CD4-positive, alpha-beta T cell (primary cell): ENCODE measurements at places on chromosomes 6 and 20.

- peak; percentile 26 for DNase-seq
Measured at GRCh38 chr20:44959638-44960102, 527 bp downstream of the TOMM34 start.

- no peak for DNase-seq
Measured at GRCh38 chr20:49821870-49822331, 9.3 kb downstream of the SLC9A8 start.

GRCh38 chr6:3019065-3019464, 19.4 kb downstream of the NQO2 start:
- no peak for DNase-seq

DNA sequence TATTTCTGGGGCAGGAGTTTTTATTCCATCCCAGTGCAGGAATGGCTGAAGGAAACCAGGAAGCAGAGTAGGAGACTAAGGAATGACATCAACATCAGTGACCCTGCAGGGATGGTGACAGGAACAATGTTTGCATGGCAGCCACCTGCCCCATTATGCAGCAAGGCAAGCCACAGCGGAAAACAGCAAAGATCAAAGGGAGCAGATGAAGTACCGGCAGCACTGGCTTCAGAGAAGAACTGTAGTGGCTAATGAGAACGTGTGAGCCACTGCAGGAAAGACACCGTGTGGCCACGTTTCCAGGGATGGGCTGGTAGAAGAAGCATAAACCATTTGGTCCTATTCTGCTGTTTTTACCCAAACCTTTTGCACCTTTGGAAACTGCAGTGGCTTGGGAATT, 52.9 kb upstream of the TAB2 start:
- DNase-seq = peak; percentile 27

DNA sequence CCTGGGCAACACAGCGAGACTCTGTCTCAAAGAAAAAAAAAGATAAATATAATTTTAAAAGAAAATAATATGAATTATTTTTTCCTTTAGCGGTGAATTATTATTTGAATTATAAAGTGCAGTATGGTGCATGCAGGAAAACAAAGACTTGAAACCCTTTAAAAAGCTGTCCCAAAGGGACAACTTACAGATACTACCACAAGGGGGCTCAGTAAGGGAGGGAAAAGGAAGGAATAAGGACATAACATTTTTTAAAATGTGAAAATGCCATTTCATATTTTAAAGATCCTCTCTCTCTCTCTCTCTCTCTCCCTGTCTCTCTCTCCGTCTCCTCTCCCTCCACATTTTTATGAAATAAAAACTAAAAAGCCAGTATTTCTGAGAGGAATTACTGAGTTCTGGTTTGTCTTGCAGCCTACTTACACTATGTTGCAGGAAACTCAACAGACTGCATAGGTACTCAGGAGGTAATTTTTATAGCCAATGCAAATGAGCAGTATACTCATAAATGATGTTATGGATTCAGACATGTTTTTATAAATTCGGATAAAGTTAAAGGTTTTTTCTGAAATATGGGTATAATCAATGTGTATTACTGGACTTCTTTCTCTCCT, 455.0 kb upstream of the GJE1 start:
- no peak for DNase-seq

- DNase-seq = peak; percentile 64
Measured at GRCh38 chr6:42366011-42366705, 85.6 kb downstream of the TRERF1 start.

GRCh38 chr20:63291811-63292210, 1.2 kb upstream of the COL20A1 start:
- DNase-seq = no peak

DNA sequence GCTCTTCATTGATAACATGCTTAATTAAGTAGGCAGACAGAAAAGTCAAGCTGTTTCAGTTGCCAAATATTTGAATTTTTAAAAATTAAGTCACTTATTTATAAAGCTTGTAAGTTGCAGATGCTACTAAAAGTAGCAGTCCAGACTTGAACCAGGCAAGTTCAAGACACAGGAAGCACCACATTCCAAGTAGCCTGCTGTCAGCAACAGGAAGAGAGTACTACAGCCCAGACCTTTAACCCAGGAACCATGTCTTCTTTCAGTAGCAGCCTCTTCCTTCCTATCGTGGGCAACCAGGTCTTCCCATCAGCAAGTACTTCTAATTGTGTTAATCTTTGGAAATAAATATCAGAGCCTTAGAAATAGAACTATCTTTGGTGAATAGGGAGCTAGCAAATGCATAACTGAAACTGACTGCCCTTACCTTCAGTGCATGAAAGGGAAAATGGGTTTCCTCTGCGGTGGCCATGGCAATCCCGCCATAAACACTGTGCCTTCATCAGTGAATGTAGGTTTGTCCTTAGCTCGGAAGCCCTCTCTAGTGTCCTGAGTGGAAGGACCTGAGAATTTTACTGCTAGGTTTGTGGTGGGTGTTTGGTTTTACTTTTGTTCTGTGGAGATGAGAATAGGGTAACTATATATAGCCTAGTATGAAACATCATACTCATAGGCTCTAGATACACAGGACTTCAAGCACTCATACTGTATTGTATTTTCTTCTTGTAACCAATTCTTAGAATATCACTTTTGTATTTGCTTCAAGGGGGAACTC, 95.6 kb downstream of the SYCP2 start:
- no peak for DNase-seq

GRCh38 chr6:20873425-20874190, 339.4 kb downstream of the CDKAL1 start:
- no peak for DNase-seq

DNA sequence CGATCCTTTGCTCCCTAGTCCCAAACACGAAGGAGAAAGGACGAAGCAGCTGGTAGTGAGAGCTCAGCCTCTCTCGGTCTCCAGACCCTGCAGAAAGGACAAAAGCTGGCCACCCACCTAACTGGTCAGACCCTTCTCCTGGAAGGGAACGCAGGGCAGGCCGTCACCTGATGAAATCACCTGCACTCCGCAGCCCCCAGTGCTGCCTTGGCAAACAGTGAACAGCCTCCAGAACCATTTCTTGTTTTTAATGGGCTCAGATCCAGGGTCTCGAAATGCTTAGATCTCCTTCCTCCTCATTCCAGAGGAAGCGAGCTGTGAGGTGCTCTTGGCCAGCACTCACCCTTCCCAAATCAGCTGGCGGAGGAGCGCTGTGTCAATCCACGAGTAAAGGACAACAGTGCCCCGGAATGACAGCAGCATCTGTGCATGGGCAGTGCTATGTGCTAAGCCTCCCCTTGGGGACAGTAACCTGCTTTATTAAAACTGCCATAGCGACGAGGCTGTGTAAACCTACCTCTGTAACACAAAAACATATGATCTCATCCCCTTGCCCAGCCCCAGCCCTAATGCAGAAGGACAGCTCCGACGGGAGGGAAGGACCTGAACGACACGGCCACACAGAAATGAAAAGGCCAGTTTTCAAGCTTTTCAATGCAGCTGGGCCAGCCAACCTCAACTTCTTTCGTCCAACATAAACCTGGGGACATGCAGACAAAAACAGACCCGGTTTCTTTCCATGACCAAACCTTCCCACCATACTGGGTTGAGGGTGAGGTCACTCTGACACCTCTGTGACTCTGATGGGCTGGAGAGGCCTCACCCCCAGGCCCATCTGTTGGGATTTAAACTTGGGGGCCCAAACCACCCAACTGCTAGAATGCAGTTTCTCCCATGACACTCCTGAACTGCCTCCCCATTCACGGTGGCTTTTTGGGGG, 43.3 kb downstream of the SULF2 start:
- no peak for DNase-seq

DNA sequence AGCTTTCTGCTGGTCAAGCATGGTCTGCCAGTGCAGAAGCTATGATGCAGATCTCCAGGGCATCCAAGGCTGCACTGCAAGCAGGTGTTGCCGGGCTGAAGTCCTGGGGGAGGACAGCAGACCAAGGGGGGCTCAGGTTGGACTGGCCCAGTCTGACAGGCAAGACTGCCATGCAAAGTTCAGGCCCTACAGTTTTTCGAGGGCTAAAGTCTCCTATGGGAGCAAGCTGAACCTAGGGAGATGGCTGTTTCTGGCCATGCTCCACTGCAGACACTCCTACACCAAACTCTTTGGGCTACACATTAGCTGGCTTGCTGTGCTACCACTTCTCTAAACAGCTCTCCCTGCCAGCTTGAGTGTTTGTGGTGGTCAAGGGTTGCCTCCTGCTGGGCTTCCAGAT, 130.0 kb upstream of the SYNCRIP start:
- DNase-seq = no peak

DNA sequence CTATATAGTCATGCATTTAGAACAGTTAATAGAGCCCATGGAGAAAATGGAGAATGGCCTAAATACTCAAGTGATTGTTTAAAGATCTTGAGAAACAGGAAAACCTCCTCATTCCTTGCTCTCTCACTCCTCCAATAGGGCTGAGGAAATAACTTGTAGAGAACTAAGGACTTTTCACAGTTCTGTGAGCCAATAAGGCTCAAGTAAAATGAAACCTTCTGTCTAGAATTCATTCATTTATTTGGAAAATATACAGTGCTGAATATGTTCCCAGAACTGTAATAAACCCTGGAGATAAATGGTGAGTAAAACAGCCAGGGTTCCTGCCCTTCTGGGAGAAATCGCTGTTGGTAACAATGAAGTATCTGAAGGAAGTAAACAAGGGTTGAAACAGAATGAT, 35.3 kb downstream of the ELOVL2 start:
- no peak for DNase-seq

DNA sequence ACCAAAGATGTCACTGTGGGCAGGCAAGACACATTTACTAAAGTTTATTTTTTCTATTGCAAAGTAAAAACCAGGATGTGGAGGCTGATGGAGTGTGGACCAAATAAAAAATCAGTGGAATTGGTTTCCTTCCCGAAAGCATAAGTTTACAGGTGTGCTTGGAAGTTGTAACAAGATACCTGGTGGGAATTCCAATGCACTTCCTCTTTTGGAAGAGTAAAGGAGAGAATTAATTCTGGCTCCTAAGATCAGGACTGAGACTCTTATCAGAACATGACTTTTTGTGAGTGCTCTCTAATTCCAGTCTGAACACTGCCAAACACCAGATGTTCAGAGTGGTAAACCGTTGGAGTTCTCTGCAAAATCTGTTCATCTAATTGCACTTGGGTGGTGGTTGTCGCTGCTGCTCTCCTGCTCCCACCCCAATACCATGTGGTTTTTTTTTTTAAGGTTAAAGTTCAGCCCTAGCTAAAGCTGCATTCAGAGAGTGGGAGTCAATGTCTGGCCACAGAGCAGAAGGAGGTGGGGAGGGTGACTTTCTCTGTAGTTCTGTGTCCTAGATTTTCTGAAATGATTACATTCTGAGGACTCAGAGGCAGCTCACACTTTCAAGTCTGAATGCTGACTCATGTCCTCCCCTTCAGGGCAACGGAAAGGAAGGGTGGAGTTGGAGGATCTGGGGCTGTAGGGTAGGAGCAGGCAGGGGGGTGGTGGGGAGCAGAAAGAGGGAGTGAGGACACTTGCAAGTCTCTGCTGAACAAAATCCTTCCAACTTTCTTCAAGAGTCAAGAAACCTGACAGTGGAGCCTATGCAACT, 275.8 kb upstream of the PRDM1 start:
- DNase-seq = no peak
